ENCODE measurements at places on chromosomes 2 and 18.
A peak's percentile ranks its signal among the peaks of the same experiment; 100 is the strongest.

DNA sequence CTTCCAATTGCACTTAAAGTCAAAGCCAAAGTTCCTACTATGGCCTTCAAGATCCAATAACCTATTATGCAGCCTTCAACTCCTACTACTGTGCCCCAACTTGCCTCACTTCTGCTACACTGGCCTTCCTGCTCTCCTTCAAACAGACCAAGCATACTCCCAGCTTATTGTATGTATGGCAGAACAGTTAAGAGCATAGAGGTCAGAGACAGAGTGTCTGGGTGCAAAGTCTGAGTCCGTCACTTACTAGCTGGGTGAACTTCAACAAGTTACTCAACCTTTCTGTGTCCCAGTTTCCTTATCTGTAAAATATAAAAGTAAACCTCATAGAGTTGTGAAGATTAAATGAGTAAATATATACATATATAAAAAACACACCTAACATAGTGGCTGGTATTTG, 37.2 kb downstream of the YES1 start:
- DNase-seq: no peak

- no peak for DNase-seq
Observed at GRCh38 chr18:34592481-34592880, 117.6 kb upstream of the DTNA start.

- no peak for DNase-seq
Observed at GRCh38 chr2:10720306-10720705, 1.1 kb upstream of the ATP6V1C2 start.

- no peak for DNase-seq
Observed at GRCh38 chr2:165634855-165635254, 159.2 kb downstream of the GALNT3 start.

DNA sequence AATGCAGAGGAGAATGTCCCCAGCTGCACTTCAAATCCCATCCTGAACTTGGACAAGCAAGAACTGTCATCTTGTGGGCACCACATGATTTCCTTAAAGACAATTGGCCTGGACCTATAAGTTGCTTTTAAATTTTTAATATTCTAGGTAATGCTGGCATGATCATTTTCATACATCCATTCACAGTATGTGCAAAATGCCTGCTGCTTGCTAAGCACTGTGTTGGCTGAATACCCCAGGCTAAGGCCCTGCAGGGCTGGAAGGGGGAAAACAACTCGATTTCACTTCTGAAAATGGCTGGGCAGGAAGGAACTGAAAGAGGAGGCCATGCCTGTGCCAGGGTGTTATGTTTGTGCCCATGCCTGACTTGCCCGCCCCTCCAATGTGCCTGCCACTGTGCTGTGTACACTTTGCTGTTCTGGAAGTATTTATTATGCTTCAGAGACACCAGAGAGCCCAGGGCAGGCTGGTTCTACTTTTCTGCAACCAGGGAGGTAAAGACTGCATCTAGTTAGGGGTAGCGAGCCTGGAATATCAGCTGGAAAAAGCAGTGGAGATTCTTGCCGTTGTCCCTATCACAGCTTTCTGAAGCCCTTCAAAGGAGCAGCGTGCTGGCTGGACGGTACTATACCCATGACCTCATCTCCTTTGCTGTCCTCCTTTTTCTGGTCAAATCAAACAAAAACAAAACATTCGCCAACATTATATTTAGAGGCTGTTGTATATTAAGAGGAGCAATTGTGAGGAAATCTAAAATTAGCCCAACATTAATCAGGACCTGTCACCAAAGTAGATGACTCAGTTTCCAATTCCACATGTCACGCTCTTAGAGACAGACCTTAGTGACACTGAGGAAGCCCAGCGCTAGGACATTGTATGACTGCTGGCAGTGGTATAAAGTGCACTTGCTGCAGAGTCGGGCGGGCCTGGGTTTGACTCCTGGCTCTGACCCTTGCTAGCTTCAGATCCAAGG, 158.1 kb downstream of the DDX1 start:
- DNase-seq: no peak

- DNase-seq: no peak
Observed at GRCh38 chr18:37282386-37283037, 283.1 kb downstream of the CELF4 start.

GRCh38 chr18:31591113-31591512, 564 bp upstream of the TTR start:
- no peak for DNase-seq

- peak; percentile 31 for DNase-seq
Observed at GRCh38 chr2:37570773-37571586, 100.5 kb downstream of the CDC42EP3 start.

- no peak for DNase-seq
Observed at GRCh38 chr18:36529747-36530146, 232.2 kb downstream of the FHOD3 start.

- no peak for DNase-seq
Observed at GRCh38 chr18:75156139-75156750, 52.7 kb downstream of the PTGR3 start.

GRCh38 chr2:33494155-33494779, 17.8 kb downstream of the RASGRP3 start:
- no peak for DNase-seq

DNA sequence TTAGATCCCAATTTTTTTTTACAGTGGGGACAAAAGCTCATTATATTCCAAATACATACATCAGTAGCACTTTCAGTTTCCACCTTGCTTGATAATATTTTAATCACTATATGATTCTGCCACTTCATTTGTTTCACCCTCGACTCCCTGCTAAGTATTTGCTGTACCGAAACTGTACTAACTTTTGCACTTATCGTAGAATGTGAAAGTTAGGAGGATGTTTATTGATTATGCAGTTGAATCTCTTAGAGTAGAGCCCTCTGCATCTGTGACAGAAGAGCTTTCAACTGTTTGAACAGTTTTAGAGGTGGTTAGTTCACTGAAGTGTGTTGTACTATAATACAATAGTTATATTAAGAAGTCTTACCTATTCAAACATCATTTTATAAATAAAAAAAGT, 20.8 kb downstream of the NCOA1 start:
- no peak for DNase-seq

GRCh38 chr2:224780106-224780505, 63.9 kb upstream of the CCDC195 start:
- no peak for DNase-seq

GRCh38 chr2:232926431-232926939, 56.4 kb downstream of the SNORC start:
- no peak for DNase-seq

DNA sequence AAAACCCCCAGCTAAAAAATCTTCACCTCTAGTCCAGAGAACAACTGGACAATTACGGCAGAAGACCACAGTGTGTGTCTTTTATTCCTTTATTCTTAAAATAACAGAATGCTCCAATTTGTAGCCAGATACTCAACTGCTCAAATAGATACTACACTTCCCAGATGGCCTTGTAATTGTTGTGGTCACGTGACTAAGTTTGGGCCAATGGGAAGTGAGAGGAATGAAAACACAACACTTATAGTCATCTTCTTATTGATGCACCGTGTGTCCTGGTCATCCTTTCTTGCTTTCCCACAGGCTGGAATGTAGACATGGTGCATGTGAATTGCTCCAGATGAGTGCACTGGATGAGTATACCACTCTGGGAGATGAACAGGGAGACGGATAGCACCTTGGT, 145.1 kb downstream of the CDC42EP3 start:
- DNase-seq: no peak

DNA sequence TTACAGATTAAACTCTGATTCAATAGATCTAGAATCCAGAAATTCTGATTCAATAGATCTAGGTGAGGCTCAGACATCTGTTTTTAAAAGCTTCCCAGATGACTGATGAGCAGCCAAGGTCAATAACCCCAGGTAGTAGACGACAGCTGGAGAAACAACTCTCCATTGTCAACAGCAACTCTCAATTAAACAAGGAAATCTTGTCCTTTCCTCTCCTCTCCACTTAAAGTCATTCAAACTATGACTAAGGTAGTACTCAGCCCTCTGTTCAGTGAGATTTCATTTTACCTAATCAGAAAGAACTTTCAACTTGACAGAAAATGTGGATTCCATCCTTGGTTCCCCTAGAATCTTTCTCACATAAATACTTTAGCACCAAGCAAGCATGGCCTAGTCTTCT, 94.6 kb upstream of the SCG2 start:
- peak; percentile 36 for DNase-seq

DNA sequence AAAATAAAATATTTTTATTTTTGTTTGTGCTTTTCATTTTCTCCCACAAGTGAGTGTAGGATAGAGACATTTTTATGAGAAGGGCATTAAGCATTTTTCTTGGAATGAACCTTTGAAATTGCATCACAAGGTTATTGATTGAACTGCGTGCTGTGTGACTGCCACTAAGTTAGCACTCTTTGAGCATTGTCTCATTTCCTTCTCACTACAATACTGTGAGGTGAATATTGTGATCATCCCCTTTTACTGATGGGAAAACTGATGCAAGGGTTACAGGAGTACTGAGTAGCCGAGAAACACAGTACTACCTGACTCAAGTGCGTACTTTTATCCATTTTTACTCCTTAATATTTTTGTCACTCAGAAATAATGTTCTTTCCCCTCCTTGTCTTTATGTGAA, 2.0 kb downstream of the NBEAL1 start:
- no peak for DNase-seq

GRCh38 chr2:33897741-33898140, 298.6 kb upstream of the FAM98A start:
- no peak for DNase-seq

- DNase-seq: no peak
Observed at GRCh38 chr2:105935063-105935462, 190.4 kb downstream of the NCK2 start.

All from LoVo (cell line).